ENCODE measurements at places on chromosomes 1 and 21.

- no peak for DNase-seq
Observed at GRCh38 chr1:160743266-160743665, 4.2 kb downstream of the SLAMF7 start.

GRCh38 chr21:17763288-17764037 is 55.7 kb downstream of the C21orf91 start:
- no peak for DNase-seq

DNA sequence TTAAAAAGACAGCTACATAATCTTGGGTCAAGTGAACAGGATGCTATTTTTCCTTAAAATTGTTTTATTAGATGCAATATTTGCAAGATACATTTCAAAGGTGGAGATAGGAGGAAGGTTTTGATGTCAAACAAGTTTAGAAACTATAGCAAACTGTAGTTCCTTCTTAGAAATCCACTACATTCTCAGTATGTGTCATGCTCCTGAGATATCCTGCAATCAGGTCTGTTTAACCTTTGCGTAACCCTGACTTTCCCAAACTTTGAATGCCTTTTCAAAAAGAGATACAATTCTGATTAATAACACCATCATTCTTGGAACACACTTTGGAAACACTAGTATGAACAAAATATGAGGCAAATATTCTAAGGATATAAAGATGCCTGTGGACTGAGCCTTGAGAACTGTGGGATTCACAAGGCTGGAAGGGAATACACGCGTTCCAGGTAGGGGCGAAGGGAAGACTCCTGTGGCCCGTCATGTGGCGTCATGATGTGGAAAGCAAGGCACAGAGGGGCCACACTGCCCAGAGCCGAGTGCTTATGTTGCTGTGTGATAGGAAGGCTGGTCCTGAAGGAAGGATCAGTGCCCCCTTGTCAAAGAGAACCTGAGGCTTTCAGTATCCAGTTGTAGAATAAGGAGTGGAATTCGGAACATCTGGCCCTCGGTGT is 19.6 kb upstream of the TARBP1 start:
- DNase-seq = no peak

- peak; percentile 75 for DNase-seq
Observed at GRCh38 chr1:24418898-24419628, 3.5 kb downstream of the NIPAL3 start.

- DNase-seq = no peak
Observed at GRCh38 chr1:60274422-60275290, 201.1 kb upstream of the C1orf87 start.

GRCh38 chr1:231666937-231667608 is 40.5 kb downstream of the DISC1 start:
- DNase-seq = no peak

- DNase-seq = peak; percentile 63
Observed at GRCh38 chr1:111249960-111250359, 22.4 kb downstream of the CHI3L2 start.
